ENCODE measurements at places on chromosomes 12 and 14.

GRCh38 chr12:67111182-67111581, 158.0 kb upstream of the CAND1 start:
- DNase-seq: no peak

DNA sequence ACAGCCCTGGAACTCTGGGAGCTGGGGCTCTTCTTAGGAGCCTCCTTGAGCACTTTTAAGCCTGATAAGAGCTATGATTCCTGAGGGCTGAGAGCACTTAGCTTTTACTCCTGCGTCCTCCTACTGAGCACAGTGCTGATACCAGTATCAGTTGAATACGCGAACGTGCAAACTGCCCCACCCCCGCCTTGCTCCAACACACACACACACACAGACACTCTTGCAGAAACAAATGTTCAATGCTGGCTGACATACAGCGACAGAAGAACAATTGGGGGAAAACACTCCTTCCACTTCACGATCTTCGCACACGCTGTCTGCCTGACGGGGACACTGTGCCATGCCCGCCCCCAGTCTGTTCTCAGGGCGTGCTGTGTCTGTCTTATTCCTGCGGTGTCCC, 57.2 kb upstream of the DLK1 start:
- no peak for DNase-seq

GRCh38 chr12:131773582-131774221, 54.5 kb upstream of the MMP17 start:
- no peak for DNase-seq

GRCh38 chr12:124588751-124589267, 21.4 kb upstream of the NCOR2 start:
- DNase-seq: no peak

DNA sequence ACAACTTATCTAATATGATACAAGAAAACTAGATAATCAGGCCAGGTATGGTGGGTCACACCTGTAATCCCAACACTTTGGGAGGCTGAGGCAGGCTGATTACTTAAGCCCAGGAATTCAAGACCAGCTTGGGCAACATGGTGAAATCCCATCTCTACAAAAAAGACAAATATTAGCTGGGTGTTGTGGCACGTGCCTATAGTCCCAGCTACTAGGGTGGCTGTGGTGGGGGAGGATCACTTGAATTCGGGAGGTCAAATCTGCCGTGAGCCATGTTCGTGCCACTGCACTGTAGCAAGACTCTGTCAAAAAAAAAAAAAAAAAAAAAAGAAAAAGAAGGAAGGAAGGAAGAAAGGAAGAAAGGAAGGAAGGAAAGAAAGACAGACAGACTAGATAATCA, 27.0 kb downstream of the ZCRB1 start:
- DNase-seq: no peak

GRCh38 chr14:47435331-47435965, 240.0 kb downstream of the MDGA2 start:
- no peak for DNase-seq

- no peak for DNase-seq
Observed at GRCh38 chr14:101918065-101918989, 46.0 kb upstream of the DYNC1H1 start.

DNA sequence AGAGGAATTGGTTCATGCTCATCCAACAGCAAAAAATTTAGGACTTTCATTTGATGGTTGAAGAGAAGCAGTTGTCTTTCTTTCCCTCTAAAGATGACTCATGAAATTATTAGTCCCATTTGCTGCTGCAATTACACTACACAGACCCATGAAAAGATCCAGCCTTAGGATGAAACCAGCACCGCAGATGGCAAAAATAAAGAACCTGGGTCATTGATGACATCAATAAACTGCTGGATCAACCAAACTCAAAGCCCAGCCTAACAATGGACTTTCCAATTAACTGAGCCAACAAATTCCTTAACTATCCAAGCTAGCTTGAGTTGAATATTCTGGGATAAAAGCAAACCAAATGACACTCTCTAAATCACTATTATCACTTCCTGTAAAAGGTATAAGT, 20.7 kb downstream of the DICER1 start:
- DNase-seq: no peak

- no peak for DNase-seq
Observed at GRCh38 chr14:68762953-68763764, 29.7 kb downstream of the ZFP36L1 start.

- DNase-seq: no peak
Observed at GRCh38 chr14:103516426-103517173, 6.0 kb downstream of the CKB start.

DNA sequence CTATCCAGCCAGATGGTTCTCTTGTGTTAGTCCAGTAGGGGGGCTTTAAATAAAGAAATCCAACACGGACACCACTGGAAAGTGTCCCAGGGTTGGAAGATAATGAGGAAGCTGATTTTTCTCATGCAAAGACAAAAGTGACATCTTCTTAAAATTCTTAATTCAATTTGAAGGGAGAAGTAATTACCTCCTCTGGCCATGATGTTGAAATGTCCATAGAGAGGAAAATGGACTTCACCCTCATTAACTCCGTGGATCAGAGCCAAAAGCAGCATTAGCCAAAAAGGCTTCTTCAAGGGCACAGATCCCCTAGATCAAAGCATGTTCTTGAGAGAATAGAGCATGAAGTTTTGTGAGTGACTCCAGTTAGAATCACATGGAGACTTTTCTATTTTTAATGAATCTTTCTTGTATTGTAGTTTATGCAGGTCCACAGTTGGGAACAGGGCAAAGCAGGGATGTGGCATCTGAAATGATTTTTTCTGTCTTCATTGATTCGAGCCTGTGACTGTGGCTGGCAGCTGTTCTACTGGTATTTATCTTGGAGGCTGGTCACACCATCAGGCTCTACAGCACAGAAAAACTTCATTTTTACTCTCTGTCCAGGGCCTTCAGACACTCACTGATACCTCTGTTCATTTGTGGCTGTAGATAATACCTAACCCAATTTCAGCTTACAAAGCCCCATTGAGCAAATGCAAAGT, 1002.5 kb downstream of the AACS start:
- DNase-seq: no peak

DNA sequence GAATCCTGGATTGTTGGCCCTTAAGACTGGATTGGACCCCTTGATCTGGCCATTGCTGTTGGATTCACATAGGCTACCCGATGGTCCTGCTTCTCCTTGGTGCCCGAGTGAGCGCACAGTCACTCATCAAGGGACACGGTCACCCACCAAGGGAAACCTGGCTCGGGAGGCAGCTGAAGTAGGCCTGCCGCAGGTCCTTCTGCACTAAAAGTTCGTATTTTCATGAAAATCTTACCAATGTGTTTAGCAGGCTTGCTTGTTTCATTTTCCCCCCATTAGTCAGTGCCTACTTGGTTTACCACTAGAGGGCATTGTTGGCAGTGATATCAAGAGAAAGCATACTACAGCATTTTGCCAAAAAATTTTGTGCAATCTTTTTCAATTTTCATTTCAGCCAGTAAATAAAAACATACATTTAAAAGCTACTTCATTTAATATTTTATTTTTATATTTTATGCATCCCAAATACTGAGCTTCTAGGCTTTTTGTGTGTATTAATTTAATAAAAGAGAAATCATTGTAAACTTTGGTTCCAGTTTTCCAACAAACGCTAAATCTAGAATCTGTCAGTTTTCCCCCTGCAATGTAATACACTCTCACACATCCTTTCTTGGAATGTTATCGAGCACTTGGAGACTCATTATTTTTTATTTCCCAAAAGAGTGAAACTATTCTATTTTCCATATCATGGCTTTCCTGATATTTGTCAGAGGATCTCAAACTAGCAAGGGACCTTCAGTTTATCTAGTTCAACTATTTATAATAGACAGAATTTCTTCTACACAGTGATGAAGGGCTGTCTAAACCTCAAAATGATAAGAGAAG, 116.7 kb downstream of the LMNTD1 start:
- DNase-seq: no peak

DNA sequence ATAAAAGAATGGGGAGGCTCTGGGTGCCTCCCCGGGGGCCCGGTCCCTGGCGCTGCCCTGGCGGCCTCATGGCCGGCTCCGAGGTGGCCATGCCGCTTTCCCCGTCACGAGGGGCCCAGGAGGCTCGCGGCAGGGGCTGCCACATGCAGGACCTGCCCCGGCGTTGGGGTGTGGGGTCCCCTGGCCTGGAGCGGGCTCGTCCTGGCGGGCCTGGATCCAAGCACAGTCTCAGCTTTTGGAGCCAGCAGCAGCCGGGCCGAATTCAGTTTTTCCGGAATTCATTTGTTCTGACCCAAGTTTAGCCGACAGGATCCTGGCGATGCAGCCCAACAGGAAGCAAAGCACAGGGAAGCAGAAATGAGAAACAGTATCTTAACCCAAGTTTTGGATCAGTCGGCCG, 26.4 kb upstream of the AEBP2 start:
- no peak for DNase-seq

DNA sequence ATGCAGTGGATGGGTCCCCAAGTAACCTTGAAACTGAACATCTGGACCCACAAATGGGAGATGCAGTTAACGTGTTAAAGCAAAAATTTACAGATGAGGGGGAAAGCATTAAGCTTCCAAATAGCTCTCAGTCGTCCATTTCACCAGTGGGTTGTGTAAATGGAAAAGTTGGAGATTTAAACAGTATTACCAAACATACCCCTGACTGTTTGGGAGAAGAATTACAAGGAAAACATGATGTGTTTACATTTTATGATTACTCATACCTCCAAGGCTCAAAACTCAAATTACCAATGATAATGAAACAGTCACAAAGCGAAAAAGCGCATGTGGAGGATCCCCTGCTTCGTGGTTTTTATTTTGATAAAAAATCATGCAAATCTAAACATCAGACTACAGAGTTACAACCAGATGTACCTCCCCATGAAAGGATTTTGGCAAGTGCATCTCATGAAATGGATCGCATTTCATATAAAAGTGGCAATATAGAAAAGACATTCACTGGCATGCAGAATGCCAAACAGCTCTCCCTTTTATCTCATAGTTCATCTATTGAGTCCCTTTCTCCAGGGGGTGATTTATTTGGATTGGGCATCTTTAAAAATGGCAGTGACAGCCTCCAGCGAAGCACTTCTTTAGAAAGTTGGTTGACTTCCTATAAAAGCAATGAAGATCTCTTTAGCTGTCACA, 116.6 kb upstream of the NPAS3 start:
- no peak for DNase-seq

GRCh38 chr14:95290021-95290420, 29.7 kb downstream of the CLMN start:
- no peak for DNase-seq

DNA sequence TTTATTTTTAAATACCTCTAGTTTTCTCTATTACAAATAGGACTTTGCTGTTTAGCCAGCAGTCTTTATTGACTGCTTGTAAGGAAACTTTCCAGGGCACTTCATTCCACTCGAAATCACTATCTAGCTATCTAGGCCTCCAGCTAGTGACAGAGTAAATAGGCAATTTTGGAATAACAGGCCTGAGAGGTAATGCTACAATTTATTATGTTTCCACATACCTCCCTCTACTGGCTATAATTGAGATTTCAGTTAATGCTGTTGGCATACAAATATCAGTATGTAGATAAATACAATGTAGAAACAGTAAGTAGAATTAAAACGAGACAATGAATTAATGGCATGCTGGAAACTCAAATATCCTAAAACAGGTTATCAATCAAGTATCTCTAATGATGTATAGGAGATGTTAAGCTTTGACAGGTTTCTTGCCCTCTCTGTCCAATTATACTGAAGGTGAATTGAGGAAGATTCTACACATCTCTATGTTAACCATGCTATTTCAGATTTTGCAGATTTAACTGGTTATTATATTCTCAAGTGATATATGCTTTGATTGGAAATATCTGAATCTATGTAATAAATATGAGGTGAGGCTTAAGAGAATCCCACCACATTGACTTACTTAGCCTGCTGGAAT, 7.2 kb downstream of the DTD2 start:
- DNase-seq: peak; percentile 12

- no peak for DNase-seq
Observed at GRCh38 chr12:38669530-38669929, 235.9 kb downstream of the CPNE8 start.

DNA sequence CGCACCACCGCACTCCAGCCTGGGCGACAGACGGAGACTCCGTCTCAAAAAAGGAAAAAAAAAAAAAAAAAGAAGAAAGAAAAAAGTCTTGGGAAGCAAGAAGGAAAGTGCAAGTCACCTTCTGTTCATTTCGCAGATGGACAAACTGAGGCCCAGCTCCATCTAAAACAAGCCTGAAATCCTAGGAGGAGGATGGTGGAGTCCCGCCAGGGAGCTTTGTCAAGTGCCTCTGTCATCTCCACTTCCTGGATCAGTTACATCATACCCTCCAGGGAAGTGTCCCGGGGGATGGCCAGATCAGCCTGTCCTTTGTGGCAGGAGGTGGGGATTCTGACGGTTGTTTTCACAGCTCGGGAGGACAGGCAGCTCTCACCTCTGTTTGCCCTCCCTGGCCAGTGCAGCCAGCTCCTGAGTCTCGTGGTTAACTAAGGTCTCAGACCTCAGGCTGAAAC, 8.7 kb upstream of the SDSL start:
- DNase-seq: no peak

GRCh38 chr14:33879684-33880286, 71.1 kb downstream of the EGLN3 start:
- DNase-seq: no peak

GRCh38 chr12:80498059-80498728, 54.2 kb downstream of the PTPRQ start:
- DNase-seq: no peak

DNA sequence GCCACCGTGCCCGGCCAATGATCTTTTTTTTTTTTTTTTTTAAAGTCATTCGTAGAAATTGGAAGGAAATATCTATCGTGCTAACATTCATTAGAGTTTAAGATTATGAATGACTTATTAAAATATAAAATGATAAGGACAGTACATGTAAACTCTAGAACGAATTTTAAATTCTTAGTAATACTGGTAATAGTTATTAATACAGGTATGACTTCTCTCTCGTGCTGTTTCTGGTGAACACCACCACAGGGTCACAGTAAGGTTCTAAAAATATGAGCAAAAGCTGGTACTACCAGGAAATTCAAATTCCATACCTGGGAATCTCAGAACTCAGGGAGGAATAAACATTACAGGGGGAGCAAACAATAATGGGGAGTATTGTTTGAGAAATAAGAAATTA, 26.2 kb downstream of the WNK1 start:
- no peak for DNase-seq

GRCh38 chr12:99020871-99021270, 375.8 kb downstream of the APAF1 start:
- no peak for DNase-seq
